ENCODE measurements at places on chromosomes 7 and 10.

- DNase-seq, result no peak
Measured at GRCh38 chr10:117094856-117095255, 43.2 kb downstream of the VAX1 start.

- no peak for DNase-seq
Measured at GRCh38 chr7:151311294-151311864, 30.2 kb upstream of the NUB1 start.

DNA sequence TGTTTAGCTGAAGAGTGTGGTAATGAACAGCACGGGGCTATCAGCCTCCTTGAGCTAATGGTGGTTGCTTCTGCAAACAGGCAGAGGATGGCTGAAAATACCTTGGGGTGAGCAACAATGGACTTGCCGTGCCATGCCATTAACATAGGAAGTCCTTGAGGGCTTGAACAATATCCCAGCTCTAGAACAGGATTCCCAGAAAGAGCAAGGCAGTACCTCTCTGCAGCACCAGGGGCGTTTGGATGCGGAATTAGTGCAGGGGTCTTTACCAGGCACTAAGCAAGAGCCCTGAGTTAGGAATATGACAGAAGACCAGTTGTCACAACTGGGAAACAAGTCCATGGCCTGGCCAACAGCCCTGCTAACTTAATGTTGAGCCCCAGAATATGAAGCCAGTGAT lies 143.2 kb upstream of the COBL start:
- no peak for DNase-seq

GRCh38 chr10:30432622-30433305 lies 1.2 kb upstream of the MAP3K8 start:
- DNase-seq, result no peak

GRCh38 chr10:70317943-70318318 lies 34.1 kb upstream of the NPFFR1 start:
- DNase-seq, result no peak

DNA sequence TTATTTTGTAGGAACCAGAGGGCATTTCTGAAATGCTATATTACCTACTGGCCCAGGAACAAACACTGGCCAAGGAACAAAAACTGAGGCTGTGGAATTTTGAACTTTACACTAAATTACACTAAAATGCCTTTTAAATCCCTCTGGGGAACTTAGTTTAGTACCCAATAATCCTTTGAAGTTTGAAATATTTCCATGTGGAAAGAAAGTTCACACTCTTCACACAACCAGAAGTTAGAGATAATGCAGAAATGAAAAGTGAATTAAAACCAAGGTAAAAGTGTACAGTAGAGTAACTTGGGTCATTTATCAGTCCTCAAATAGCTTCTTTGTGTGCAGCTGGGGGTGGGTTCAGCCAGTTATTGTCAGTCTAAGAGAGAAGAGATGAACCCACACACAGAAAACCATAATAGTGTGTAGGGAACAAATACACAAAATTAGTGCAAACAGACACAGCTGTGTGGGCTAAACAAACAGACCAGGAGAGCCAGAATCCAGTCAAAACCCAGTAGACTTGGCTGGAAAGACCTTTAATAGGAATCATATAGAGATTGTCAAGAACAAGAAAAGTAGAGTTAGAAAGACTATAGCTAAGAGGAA lies 46.5 kb upstream of the DGKI start:
- no peak for DNase-seq

- DNase-seq, result no peak
Measured at GRCh38 chr10:70750156-70750703, 34.9 kb downstream of the TBATA start.

DNA sequence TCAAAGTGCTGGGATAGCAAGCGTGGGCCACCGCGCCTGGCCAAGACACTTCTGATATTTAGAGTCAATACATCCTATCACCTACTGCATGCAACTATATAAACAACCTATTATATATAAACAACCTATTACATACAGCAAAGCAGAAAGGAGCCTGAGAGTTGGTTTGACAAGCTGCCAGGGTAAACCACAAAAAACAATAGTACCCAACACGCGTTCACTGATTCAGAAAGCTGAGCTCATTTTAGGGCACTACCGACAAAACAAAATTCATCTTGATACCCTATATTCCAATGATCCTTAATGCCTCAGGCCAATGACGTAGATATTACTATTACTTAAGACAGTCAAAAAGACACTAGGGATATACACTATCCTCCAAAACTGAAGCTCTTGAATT lies 16.2 kb downstream of the MALSU1 start:
- DNase-seq, result no peak

- no peak for DNase-seq
Measured at GRCh38 chr7:98021588-98022351, 31.8 kb upstream of the OCM2 start.

DNA sequence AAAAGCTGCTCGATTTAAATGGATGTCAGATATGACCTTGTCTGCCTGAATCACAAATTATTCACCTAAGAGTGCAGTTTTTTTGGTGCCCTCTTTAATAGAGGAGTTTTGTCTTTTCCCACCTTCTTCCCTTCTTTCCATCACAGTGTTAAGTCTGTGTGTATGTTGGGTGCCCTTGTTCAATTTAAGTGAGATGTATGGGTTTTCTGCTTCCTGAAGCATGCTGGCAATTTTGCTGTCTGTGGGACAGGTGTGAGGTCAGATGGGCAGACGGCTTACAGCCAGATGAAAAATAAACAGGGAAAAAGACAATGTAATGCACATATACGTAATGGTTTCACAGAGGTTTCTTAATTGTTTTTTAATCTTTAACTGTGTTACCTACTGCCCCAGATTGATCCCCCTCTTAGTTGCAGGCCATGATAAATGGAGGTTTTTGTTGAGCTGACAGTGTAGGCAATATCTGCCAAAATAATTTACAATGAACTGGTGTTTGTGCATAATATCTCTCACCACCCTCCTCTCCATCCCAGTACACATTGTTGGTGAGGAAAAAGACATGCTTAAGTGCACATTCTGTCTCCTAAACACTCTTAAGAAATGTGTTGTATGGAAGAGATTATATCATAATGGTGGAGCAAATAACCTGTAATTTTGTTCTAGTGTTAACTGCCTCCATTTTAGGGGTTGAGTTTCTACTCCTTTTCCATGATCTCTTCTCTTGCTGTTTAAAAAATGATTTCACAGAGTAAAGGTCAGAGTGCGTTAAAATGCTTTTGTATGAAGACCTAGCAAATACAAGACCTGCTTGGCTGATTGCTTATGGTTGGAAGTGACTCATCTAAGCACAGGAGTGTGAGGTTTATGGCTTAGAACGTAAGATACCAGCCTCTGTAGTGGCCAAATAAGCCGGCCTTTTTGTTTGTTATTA lies 123.9 kb downstream of the LRRC4 start:
- no peak for DNase-seq

DNA sequence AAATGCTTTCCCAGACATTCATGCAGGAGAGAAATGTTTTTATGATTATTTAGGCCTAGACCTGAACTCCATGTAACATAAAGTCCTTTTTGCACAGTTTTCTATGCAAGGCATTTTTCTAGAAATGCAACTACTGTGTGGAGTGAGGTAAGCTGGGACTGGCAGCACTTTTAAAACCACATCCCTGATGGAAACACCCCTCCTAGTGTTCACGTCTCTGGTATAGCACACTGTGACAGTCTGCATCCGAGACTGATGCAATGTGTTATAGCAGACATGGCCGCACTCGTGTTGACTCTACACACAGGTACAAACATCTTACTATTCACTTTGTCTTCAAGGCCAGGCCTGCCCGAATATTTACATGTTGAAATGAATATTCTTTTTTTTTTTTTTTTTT lies 19.3 kb upstream of the ERCC6 start:
- DNase-seq, result no peak

DNA sequence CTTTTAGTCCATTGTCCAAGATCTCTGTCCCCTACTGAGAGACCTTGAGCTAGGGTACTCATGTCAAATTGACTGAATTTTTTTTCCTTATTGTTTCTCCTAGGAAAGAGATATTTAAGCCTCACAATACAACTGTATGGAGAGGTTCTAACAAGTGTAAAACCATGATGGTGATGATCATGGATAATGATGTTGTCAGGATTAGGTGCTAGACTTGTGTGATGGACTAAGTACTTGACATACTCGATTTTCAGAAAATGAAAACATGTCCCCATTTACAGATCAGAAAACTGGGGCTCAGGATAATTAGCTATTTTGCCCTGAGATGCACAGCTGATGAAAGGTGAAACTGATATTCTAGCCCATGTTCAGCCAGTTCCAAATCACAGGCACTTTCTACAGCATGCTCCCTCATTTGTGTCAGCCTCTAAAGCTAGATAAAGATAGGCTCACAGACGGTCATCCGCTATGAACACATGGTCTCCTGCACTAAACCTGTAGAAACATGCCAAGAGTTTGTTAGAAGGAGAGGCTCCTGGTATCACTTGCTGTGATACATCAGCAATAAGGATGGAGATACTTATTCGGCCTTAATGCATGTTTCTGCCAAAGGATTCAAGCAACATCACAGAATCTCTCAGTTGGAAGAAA lies 67.6 kb downstream of the CREB3L2 start:
- DNase-seq, result no peak

- DNase-seq, result no peak
Measured at GRCh38 chr7:156176039-156176438, 363.8 kb upstream of the SHH start.

- DNase-seq, result no peak
Measured at GRCh38 chr7:28106321-28106829, 74.2 kb downstream of the JAZF1 start.

GRCh38 chr10:29980084-29980483 lies 79.3 kb downstream of the JCAD start:
- DNase-seq, result no peak

DNA sequence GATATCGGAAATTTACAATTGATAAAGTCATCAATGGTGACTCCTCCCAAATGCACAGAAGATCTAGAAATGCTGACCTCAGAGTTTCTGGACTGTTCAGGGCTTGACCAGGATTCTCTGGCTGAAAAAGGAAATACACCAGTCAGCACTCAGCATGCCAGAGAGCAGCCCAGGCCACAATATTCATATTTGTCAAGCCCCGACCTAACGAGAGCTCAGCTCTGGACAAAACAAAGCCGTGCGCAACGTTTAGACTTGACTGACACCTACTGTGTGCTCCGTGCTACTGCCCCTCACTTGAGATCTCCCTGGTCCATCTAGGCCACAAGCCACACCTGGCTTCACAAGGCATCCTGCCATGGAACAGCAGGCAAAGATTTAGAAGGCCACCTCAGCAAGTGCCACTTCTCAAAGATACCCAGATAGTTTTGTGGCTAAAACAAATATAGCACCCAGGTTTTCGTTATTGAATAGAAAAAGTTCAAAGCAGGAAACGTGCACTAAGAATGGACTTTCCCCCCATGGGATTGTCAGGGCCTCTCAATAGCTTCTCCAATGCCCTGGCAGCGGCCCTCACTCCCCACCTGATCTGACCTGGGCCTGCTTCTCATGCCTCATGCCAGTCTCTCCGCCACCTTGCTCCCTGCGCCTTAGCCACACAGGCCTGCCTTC lies 218.3 kb downstream of the FAM107B start:
- no peak for DNase-seq

DNA sequence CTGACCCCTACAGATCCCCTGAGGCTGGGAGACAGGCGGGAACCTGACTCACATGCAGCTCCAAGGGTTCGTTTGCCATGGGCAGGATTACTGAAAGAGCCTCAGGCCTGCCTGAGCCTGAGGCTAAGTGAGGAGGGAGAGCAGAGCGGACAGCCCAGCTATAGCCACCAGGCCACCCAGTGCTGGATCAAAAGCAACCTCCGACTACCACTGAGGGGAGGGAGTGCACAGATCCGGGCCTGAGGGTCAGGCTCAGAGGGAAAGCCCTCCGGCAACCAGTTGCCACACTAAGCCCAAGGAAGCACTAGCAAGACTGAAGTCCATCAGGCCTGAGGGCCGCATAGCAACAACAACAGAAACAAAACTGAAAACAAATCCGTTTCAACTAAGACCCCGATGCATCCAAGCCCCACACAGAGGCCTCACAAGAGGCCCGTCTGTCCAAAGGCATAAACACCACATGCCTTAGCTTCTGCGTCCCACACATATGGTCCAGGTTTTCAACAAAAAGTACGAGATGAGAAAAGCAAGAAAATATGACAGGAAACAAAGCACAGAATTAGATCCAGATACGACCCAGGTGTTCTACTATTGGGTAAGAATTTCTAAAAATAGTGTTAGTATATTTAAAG lies 92.5 kb upstream of the VIPR2 start:
- DNase-seq, result no peak

DNA sequence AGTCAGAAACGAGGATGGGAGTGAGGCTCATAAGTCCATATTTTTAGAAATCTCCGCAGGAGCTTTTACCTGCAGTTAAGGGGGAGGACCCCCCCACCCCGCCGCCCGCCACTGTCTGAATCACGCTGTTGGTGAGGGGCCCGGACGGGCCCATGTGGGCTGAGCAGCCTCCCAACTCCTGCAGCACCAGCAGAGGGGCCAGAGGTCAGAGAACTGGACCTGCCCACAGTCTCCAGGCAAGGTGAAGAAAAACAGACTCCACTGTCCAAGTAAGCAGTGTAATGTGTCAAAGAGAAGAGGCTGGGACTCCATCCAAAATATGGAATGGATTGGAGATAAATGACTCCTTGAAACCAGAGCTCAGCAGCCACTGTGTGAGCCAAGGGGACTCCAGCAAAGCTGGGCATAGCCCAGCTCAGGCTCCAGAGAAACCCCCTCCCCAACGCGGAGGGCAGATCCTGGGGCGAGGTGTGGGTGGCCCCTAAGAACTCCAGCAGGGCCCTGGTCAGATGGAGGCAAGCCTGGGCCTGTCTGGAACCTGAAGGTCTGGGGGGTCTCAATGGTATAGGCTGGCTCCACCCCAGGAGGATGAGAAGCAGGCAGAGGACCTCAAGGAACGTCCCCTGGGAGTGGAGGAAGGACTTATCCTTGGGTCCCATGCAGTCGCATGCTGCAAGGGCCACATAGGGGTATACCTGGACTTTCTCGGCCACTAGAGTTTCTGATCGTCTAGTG lies 128.5 kb upstream of the TNS3 start:
- DNase-seq, result no peak

- no peak for DNase-seq
Measured at GRCh38 chr7:25381818-25382589, 153.7 kb upstream of the NPVF start.

GRCh38 chr10:17265468-17265867 lies 37.4 kb downstream of the VIM start:
- DNase-seq, result no peak

DNA sequence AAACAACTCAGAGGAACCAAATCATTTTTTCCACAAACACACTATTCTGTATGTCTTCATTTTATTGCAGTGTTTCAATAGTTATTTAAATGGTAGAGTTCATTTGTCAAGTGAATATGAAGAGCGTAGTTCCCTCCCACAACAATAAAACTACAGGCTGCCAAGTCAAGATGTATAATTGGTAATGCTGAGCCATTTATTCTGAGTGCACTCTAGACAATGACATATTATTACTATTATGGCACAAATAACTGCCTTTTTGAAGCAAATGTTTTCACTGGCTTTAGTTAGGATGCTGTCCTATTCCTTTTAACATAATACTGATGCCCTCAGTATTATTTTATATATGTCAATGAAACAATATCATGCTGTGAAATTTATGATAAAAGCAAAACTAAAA lies 102.7 kb upstream of the PCDH15 start:
- no peak for DNase-seq

Data from fibroblast of skin of left biceps (primary cell).